ENCODE measurements at places on chromosomes 13 and 19. TPM values are rescaled to one million over a fixed set of nuclear protein-coding genes. Genes with fewer than 3 reads are reported as not detected.

The ZNF556 gene
- total RNA-seq, result 0.16 TPM

The ZNF610 gene
- total RNA-seq, result 3.2 TPM

The KLK1 gene
- total RNA-seq, result 1.7 TPM

The KLK15 gene
- not detected for total RNA-seq

The MRPL57 gene
- 10.3 TPM for total RNA-seq

The ZNF737 gene
- 15.4 TPM for total RNA-seq

The APOE gene
- total RNA-seq, result 105 TPM

The C19orf73 gene
- 0.72 TPM for total RNA-seq

- no peak for DNase-seq
Observed at GRCh38 chr13:66461021-66461420, 769.1 kb downstream of the PCDH9 start.

GRCh38 chr13:87884884-87885283 is 213.7 kb downstream of the SLITRK5 start:
- DNase-seq, result no peak

DNA sequence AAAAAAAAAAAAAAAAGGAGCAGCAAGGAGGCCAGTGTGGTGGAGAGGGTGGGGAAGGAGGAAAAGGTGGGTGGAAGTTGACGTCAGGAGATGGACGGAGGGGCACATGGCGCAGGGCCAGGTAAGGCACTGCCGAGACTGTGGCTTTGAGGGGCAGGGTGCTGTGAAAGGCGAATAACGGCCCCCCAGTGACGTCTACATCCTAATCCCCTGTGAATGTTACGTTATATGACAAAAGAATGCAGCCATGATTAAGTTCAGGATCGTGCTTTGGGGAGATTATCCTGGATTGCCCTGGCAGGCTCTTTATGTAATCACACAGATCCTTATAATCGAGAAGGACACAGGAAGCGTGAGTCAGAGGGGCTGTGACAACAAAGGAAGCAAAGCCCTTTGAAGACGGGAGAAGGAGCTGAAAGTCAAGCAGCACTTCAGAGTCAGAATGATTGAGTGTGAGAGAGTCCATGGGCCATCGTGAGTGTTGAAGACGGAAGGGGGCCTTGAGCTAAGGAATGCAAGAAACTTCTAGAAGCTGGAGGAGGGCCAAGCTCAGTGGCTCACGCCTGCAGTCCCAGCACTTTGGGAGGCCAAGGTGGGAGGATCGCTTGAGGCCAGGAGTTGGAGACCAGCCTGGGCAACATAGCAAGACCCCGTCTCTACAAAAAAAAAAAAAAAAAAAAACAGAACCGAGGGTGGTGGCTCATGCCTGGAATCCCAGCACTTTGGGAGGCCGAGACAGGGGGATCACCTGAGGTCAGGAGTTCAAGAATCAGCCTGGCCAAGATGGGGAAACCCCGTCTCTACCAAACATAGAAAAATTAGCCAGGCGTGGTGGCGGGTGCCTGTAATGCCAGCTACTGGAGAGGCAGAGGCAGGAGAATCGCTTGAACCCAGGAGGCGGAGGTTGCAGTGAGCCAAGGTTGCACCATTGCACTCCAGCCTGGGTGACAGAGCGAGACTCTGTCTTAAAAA is 13.8 kb upstream of the CEACAM16 start:
- DNase-seq, result no peak

GRCh38 chr19:16361926-16362325 is 37.3 kb downstream of the KLF2 start:
- DNase-seq, result no peak

DNA sequence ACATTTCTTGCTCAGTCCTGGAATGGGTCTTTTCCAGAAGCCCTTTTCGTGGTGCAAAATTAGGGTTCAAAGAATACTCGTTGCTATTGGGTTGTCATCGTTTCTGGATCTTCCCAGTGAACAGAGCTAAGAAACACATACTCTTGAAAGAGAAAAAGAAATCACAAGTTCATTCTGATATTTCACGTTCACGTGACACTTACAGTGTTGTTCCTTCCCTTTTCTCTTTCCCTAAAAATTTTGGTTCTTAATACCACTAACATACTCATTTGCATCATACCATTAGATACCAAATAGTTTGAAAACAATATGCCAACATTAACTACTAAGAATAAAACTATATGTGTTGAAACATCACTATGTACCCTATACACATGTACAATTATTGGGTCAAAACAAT is 13.4 kb upstream of the GTF2F1 start:
- no peak for DNase-seq

GRCh38 chr13:72890546-72890945 is 108.6 kb downstream of the PIBF1 start:
- DNase-seq, result no peak

GRCh38 chr19:1177322-1178114 is 3.5 kb upstream of the SBNO2 start:
- peak; percentile 85 for DNase-seq

GRCh38 chr19:17855280-17856152 is 4.2 kb upstream of the RPL18A start:
- peak; percentile 97 for DNase-seq

GRCh38 chr19:47036097-47036651 is 12.2 kb downstream of the TMEM160 start:
- DNase-seq, result no peak

- no peak for DNase-seq
Observed at GRCh38 chr13:65112531-65112941, 2117.6 kb downstream of the PCDH9 start.

DNA sequence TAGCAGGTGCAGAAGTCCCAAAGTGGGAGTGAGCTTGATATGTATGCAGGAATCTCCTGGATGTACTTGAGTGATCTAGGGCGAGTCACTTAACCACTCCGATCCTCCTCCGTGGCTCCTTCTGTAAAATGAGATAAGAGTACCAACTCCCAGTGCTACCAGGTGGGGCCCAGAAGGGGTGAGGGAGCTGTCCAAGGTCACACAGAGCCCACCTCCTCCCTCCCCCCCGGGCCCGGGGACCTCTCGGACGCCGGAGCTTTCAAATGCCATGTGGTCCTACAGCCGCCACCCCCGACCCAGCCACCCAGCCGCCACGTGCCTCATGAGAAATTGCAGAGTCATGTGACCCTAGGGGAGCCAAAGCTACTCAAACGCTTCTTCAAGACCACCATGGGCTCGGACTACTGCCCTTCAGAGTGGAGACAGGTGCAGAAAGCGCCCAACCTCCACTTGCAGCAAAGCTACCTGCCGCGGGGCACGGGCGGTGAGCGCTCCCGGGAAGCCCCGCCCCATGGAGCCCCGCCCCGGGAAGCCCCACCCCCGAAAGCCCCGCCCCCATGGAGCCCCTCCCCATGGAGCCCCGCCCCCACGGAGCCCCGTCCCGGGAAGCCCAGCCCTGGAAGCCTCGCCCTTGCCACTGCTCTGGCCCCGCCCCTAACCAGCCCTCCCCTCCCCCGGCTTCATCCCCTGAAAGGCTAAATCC is 10.1 kb upstream of the ZNF358 start:
- no peak for DNase-seq

DNA sequence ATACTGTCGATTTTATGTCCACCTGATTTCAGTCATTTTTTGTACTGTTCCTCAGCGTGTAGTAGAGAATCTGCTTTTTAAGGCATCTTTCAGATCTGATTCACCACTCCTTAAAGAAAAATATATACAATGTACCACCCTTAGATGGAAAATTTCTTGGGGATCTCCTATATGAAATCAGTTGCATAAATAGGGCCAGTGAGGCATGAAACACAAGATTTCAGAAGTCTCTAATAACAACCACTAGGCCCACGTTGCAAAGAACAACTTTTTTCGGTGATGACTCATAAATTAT is 1.4 kb downstream of the USP12 start:
- DNase-seq, result no peak

- no peak for DNase-seq
Observed at GRCh38 chr19:30163663-30164062, 208.5 kb upstream of the ZNF536 start.

GRCh38 chr13:80835902-80836301 is 495.0 kb upstream of the SPRY2 start:
- no peak for DNase-seq

GRCh38 chr13:46079770-46080169 is 25.1 kb downstream of the CPB2 start:
- no peak for DNase-seq

GRCh38 chr19:4096049-4096892 is 27.7 kb downstream of the MAP2K2 start:
- no peak for DNase-seq

GRCh38 chr19:2329501-2329916 is 1.0 kb downstream of the SPPL2B start:
- DNase-seq, result no peak

DNA sequence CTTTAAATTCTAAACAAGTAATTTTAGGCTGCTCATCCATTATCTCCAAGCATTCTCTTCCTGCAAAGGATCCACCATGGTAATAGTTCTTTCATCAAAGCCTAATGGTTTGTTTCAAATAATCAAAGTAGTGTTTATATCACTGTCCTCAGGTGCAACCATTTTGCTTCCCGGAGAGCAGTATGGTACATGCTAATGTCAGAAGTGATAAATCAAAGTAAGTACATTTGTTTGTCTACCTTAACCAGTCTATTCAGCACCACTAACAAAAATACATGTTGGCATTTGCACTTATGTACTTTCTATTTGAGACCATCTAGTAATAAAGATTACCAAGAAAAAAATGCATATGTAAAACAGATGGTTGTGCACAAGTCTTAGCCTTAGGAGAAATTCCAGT is 37.5 kb downstream of the DACH1 start:
- DNase-seq, result no peak

- no peak for DNase-seq
Observed at GRCh38 chr19:46732172-46732938, 13.5 kb upstream of the FKRP start.

- DNase-seq, result no peak
Observed at GRCh38 chr13:108690726-108691125, 61.3 kb downstream of the MYO16 start.

GRCh38 chr13:48478391-48478790 is 54.5 kb downstream of the RCBTB2 start:
- no peak for DNase-seq

DNA sequence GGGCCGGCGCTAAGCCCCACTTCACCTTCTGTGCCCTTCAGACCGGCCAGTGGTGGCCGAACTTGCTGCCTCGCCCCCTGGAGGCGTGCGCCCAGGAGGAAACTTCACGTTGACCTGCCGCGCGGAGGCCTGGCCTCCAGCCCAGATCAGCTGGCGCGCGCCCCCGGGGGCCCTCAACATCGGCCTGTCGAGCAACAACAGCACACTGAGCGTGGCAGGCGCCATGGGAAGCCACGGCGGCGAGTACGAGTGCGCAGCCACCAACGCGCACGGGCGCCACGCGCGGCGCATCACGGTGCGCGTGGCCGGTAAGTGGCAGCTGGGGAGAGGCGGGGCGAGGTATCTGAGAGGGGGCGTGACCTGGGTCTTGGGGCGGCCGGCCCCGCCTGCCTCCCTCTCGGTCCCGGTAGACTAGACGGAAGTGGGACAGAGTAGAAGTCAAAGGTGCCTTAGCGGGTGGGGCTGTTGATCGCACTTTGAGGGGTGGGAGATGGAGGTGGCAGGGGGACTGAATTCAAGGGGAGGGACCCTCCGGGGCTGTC is 5.6 kb downstream of the ICAM5 start:
- no peak for DNase-seq

- no peak for DNase-seq
Observed at GRCh38 chr19:1826557-1827521, 14.8 kb upstream of the ATP8B3 start.
